Cortex of kidney (tissue), 1 donor: ENCODE measurements at places on chromosomes 13 and 19.

- DNase-seq: no peak
Observed at GRCh38 chr13:34430294-34430693, 511.8 kb upstream of the NBEA start.

- DNase-seq: no peak
Observed at GRCh38 chr13:90793261-90793820, 554.1 kb upstream of the MIR17HG start.

GRCh38 chr19:52665529-52665928, 27.4 kb upstream of the ZNF83 start:
- no peak for DNase-seq

GRCh38 chr19:21023901-21024300, 3.4 kb downstream of the ZNF430 start:
- DNase-seq: no peak

DNA sequence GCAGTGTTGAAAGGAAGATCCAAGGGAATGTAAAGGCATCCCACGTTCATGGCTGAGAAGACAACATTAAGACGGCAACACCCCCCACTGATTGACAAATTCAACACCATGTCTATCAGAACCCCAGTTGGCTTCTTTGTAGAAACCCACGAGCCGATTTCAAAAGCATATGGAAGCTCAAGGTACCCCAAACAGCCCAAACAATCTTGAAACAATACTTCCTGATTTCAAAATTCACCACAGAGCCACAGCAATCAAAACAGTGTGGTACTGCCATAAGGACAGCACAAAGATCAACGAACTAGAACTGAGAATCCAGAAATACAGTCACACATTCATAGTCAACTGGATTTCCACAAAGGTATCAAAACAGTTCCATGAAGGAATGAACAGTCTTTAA, 6.2 kb downstream of the MIER2 start:
- DNase-seq: no peak

GRCh38 chr13:61286148-61286745, 129.4 kb downstream of the PCDH20 start:
- no peak for DNase-seq

- no peak for DNase-seq
Observed at GRCh38 chr13:76336889-76337844, 549.0 kb downstream of the KCTD12 start.

GRCh38 chr19:55372316-55373081, 2.2 kb upstream of the IL11 start:
- DNase-seq: no peak

- no peak for DNase-seq
Observed at GRCh38 chr19:33397536-33398360, 24.2 kb downstream of the CEBPG start.

DNA sequence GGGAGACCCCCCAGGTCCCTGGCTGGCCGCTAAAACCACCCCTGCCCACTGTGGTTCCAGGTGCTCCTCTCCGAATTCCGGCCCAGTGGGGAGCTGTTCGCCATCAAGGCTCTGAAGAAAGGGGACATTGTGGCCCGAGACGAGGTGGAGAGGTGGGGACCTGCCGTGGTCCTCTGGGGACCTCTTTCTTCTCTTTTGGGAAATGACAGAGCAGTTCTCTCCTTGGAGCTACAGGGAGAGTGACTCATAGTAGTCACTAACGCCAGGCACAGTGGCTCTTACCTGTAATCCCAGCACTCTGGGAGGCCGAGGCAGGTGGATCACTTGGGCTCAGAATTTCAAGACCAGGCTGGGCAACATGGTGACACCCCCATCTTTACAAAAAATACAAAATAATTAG, 7.3 kb downstream of the PTGER1 start:
- DNase-seq: no peak

DNA sequence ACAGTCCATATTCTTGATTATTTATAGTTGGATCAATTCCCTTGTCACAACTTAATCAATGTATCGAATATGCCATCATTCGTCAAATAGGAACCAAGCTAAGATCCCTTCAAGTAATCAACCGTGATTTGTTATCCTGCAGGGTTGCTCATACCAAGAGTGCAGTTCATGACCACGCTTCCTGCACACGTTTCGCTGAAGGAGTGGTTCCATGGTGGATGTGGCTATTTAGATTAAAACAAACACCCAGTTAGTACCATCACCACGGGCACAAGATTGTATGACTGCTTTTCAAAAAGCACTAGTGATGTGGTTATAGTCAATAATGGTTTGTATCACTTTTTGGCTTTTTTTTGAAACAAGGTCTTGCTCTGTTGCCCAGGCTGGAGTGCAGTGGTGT, 41.1 kb upstream of the CCNE1 start:
- DNase-seq: no peak

DNA sequence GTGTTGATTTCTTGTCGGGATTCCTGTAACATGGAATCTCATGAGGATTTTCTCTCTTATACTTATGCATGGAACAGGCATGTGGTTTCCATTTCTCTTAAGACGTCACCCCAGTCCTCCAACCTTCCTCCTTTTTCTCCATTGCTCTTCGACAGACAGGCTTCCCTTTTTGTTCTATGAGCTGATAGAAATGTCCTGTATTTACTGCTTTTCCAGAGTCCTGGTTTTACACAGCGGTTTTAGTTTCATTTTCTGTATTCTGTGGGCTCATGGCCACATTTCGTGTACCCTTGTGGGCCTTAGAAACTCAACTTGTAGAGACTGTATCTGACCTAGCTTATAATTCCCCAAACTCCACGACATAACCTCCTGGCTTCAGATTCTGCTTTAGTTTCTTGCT, 113.1 kb downstream of the PAN3 start:
- DNase-seq: no peak

- no peak for DNase-seq
Observed at GRCh38 chr13:100962585-100962984, 288.0 kb upstream of the TMTC4 start.

GRCh38 chr13:23680845-23681669, 110.8 kb downstream of the TNFRSF19 start:
- no peak for DNase-seq

DNA sequence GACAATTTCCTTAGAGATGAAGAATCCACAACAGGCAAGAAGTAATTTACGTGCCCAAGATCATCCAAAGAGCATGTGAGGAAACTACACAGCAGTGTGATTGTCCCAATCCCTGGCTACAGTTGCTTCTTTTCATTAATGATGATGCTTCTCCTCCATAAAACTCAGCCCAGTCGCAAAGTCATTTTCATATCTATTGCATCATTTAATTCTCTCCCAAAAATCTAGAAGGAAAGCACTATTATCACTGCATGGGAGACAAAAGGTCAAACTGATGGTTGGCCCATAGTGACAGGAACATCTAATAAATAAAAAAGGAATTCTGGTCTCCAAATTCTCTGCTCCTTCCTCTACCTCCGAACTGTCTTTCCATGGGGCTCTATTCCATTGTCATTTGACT, 103.5 kb upstream of the SERP2 start:
- no peak for DNase-seq

DNA sequence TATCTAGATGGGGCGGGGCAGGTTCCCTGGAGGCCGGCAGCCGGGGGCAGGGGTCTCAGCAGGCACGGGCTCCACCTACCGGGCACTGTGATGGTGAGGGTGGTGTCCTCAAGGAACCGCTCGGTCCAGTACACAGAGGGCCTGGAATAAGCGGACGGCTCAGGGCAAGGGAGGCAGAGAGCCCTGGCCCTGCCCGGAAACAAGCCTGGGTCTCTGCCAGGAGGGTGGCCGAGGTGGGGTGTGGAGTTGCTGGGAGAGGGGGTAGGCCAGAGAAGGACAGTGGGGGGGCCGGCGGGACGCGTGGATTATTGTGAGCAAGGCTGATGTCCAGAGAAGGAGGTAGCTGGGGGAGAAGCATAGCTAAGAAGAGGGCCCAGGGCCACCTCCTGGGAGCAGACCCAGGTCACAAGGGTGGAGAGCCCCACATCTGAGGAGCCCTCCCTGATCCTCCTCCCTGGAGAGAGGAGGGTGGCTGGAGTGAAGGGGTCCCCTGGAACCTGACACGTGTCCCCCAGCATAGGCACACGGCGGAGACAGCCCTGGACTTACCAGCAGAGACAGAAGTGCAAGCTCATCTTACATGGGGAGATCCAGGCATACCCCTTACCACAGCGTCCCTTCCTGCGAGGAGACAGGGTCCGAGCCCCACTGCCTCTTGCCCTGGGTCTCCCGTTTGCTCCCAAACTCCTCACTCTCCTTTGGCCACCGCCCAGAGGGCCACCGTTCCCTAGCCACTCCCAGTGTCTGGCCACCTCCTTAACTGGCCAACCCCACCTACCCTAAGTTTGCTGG, 29.0 kb upstream of the MIER2 start:
- no peak for DNase-seq

DNA sequence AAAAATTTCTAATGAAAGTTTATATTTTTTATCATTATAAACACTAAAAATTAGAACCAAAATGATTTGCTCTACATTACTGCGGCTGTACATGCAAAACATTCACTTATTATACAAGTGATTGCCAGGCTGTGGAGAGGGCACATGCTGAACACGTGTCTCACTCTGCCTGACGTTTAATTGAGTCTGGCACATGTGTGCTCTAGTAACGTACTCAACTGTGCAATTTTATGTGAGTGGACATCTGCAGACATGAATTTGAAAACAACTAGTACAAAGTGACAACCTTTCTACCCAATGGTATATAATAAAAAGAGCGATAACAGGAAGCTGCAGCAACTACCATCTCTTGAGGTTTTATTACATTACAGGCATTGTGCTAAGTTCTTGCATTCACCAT, 341.4 kb downstream of the KLF12 start:
- no peak for DNase-seq

DNA sequence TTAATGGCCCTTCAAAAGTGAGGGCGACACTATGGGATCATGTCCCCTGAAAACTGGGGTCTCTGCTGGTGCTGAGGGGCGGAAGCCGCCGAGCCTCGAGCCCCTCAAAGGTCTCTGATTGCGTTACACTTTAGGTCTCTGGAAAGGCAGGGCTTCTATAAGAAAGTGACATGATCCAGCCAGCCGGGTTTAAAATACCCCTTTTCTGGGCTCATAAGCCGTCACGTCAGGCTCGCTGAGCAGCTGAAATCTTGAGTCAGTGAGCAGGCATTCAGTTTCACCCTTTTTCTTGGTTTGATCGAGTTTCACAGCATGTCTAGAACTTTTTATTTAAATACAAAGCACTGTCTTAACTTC, 600 bp upstream of the HMGB1 start:
- DNase-seq: no peak

- no peak for DNase-seq
Observed at GRCh38 chr19:31089681-31090080, 259.6 kb downstream of the TSHZ3 start.

GRCh38 chr13:79898996-79899395, 418.0 kb downstream of the NDFIP2 start:
- no peak for DNase-seq

- DNase-seq: no peak
Observed at GRCh38 chr13:61900033-61900432, 484.4 kb upstream of the PCDH20 start.

DNA sequence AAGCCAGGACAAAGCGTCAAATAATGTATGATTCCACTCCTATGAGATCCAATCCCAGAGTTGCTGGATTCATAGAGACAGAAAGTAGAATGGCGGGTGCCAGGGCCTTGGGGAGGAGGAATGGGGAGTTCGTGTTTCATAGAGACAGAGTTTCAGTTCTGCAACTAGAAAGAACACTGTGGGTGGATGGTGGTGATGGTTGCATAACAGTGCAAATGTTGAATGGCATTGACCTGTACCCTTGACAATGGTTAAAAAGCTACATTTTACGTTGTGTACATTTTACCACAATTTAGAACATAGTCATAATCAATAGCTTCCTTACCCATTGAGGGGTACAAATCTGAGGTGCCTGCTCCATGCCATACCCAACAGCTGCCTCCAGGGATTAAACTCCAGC, 33.4 kb downstream of the MBD3L2B start:
- no peak for DNase-seq

DNA sequence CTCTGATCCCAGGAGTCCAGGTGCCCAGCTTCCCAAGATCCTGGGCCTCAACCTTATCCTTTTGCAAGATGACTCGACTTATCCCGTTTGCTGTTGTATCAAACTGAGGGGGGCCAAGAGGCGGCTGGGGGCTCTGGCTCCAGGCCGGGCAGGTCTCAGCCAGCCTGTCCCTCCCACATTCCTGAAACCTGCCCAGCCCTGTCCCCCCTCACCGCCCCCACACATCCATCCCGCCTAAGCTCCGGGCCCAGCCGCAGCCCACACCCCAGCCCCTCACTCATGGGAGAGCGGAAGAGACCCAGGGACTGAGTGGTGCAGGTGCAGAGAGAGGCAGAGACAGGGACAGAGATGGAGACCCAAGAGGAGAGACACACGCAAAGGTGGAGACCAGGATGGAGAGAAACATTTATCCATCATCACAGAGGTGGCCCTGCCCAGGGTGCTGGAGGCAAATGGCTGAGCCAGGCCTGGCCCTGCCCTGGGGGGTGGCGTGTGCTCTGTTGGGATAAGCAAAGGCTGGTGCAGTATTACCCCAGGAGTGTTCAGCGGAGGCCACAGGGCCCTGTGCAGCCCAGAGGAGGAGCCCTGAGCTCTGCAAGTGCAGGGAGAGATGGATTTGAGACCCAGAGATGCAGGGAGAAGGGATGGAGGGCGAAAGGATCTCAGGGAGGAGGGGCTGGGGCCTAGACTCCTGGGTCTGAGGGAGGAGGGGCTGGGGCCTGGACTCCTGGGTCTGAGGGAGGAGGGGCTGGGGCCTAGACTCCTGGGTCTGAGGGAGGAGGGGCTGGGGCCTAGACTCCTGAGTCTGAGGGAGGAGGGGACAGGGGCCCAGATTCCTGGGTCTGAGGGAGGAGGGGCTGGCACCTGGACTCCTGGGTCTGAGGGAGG, 1.6 kb downstream of the BCAM start:
- no peak for DNase-seq

DNA sequence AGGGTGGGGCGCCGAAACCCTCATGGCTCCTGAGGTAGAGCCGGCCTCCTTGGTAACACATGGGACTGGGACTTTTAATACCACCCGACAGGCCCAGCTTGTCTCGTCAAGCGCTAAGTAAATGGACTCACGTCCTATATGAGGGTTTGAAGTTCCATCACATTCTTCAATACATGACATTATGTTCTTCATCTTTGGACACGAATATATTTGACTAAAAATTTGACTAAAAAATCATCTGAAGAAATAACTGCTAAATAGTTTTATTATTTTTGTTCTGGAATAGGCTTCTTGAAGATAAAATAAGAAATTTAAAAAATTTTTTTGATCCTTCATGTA, 335 bp upstream of the ZNF607 start:
- no peak for DNase-seq

- no peak for DNase-seq
Observed at GRCh38 chr13:43094901-43095300, 71.5 kb downstream of the DNAJC15 start.

DNA sequence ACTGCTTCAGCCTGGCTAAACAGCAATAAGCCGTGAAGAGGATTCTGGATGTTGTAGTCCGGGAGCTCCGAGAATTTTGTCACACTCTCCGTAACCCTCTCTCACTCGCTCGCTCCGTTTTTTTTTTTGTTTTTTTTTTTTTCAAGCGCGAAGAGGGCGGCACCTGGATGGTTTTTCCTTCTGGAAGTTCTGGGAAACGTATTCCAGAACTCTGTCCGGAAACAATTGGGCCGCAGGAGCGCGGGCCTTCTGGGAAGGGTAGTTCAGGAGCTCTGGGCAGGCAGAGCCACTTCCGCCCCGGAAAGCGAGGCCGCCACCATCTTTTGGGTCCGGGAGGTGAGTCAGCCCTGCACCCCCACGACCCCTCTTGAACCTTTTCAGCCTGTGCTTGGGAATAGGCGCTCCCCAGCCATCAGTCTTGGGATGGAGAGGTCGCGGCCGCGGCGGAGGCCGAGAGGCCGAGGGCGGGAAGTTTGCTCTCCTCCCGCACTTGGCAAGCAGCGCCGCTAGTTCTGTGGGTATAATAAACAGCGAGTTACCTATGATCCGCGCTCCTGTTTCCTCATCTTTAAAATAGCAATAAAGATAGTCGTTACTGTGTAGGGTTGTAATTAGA, at the start of gene ZNF227:
TSS of gene ZNF227 (plus strand) at position 283 of the 616 bp plus-strand sequence. CDS start 5,261 bp downstream, outside the sequence.
- DNase-seq: peak; percentile 36
